ENCODE measurements at places on chromosomes 1 and 21.

DNA sequence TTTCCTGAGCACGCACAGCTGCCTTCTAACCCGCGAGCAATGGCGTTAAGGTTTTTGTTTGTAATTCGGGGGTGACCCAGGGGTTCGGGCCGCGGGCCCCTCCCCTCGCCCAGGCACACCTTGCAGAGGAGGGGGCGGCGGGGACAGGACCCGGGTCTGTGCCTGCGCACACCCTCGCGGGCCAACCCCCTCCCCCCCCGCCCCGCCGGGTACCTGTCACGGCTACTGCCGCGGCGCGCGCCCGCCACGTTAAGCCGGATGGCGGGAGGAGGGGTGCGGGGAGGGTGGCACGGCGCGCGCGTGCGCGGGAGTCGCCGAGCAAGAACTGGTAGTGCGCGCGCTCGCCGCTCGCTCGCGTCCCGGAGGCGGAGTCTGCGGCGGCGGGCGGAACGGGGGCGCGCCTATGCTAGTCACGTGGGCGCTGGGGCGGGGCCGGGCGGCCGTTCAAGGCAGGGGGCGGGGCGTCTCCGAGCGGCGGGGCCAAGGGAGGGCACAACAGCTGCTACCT is at the start of gene TPTE:
TSS of gene TPTE (plus strand) at position 493 of the 508 bp plus-strand sequence. CDS start 17,141 bp downstream, outside the sequence.
- DNase-seq = no peak

DNA sequence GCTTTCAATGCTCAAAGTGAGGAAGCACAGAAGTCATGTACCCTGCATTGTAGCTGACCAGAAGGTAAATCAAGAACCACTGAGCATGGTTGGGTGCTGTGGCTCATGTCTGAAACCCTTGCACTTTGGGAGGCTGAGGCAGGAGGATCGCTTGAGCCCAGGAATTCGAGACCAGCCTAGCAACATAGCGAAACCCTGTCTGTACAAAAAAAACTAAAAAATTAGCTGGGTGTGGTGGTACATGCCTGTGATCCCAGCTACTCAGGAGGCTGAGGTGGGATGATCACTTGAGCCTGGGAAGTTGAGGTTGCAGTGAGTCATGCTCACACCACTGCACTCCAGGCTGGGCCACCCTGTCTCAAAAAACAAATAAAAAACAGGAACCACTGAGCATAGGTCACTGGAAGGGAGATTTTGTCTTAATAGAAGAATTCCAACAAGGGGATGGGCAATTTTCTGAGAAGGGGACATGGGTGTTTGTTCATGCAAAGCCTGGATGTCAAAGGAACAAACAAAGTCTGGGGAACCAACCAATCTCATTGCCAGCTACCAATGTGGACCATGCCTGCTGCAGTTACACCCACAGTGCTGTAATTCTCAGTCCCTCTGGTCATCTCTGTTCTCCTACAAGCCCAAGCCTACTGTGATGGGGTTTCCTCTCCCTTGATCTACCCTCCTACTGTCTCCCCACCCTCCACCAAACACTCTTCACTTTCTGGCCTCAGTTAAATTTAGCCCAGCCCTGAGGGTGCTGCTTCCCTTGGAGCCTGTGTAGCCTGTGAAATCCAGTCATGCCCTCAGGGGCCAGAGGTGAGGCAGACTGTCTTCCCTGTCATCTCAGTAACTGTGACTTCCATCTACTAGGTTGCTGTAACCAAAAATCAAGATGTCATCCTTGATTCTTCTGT is 47.9 kb downstream of the ELF3 start:
- DNase-seq = no peak

GRCh38 chr1:202567738-202568137 is 142.5 kb downstream of the SYT2 start:
- DNase-seq = no peak

GRCh38 chr1:243507672-243508302 is 251.9 kb downstream of the SDCCAG8 start:
- DNase-seq = no peak

DNA sequence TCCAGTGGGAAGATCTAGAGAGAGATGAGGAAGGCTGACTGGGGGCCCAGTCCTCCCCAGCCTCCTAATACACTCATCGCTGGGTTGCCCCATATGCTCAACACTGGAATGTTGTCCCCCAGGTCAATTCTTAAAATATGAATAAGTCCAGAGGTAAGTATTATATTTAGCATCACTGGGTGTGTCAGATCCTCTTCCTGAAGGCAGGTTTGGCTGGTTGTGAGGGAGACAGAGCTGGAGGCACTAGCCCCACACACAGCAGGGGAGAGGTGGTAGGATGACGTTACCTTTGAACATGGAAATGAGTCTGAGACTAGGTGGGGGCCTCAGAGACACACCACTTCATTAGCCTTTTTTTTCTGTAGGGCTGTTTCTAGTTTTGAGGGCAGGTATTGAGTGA is 42.6 kb downstream of the SLC44A3 start:
- DNase-seq = no peak

DNA sequence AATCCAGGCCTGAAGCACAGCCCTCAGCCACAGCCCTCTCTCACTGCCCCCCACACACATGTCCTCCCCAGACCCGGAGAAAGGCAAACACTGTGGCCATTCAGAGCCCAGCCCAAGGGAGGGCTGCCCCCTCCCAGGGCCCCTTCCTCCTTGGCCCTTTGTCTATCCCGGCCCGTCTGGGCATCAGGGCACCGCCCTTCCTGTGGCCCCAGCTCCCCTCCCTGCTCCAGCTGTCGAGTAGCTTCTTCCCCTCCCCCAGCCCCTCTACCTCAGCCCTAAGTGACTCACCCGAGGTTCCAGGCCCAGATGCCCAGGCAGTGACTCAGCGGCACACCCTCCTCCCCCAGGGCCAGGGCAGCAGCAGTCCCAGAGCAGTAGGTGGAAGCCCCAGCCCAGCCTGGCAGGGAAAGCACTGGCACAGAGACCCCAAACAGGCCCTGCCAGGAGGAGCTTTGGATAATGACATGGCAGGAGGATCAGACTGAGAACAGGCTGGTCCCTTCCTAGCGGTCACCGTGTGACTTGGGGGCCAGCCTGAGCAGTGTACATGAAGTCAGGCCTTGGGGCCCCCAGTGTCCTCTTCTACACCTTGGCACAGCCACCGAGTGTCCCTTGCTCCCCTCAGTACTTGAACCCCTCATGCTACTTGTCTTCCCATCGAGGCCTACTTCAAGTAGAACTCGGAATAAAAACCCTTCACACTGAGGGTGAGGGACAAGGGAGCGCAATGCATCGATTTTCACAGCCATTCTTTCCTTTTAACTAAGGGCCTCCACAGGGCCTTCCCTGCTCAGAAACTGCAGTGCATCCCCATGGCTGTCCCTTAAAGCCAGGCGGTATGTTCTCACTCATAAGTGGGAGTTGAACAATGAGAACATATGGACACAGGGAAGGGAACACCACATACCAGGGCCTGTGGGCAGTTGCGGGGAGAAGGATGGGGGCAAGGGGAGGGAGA is 1.0 kb upstream of the S100A2 start:
- DNase-seq = peak; percentile 99

DNA sequence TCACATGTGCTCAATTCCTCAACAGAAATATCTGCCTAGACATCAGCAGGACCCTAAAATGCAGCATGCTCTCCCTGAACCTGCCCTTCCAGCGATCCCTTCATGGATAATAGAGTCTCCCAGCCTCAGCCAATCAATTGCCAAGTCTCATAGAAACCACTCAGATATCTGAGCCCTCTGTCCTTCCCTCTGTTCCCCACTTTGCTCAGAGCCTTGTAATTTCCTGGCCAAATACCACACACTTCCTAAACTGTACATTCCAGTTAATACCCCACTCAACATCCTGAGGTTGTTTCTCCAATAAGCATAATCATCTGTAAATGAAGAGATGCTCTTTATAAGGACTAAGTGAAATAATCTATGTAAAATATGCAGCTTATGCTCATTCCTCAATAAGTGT is 59.3 kb upstream of the PTGFRN start:
- DNase-seq = no peak

- DNase-seq = no peak
Measured at GRCh38 chr1:14627608-14628489, 29.4 kb downstream of the KAZN start.

GRCh38 chr1:212440419-212440818 is 7.7 kb downstream of the NENF start:
- DNase-seq = no peak

- no peak for DNase-seq
Measured at GRCh38 chr1:155835548-155835947, 21.5 kb downstream of the GON4L start.

DNA sequence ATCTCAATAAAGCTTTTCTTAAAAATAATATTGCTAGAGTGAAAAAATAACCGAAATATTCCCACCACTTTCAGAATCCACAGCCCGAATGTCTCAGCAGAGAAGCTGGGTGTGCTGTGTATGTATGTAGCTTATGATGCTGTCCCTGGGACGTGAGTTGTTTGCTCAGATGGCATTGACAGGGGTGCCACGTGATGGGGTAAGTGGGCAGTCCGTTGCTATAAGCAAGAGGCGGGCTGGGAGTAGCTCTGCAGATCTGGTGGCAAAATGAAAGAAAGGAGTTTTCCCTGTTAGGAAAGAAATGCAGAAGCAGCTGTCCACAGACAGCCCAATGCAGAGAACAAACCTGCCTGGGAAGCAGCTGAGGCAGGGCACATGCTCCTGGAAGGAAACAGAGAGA is 3.8 kb upstream of the FAM20B start:
- DNase-seq = no peak

GRCh38 chr1:163596541-163597258 is 274.9 kb downstream of the NUF2 start:
- DNase-seq = no peak

DNA sequence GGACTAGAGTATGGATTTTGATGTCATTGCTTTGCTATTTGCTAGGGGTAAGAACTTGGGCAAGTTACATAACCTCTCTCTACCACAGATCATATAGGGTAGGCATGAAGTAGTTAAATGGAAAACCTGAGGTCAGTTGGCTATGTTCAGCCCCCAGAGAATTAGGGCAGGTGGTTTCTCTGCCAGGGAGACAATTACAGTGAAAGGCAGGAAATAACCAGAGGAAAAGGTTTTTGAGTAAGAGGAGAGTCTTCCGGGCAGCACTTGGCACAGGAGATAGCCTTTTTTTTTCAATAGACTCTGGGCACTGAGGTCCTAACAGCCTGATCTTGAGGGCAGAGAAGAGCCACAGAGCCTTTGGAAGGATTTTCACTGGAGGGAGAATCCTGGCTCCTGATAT is 16.7 kb upstream of the SERBP1 start:
- no peak for DNase-seq

GRCh38 chr1:201226859-201227488 is 36.4 kb downstream of the IGFN1 start:
- no peak for DNase-seq

- no peak for DNase-seq
Measured at GRCh38 chr1:81388435-81388834, 412.3 kb upstream of the ADGRL2 start.

- DNase-seq = no peak
Measured at GRCh38 chr1:85569122-85569521, 11.4 kb upstream of the CCN1 start.

DNA sequence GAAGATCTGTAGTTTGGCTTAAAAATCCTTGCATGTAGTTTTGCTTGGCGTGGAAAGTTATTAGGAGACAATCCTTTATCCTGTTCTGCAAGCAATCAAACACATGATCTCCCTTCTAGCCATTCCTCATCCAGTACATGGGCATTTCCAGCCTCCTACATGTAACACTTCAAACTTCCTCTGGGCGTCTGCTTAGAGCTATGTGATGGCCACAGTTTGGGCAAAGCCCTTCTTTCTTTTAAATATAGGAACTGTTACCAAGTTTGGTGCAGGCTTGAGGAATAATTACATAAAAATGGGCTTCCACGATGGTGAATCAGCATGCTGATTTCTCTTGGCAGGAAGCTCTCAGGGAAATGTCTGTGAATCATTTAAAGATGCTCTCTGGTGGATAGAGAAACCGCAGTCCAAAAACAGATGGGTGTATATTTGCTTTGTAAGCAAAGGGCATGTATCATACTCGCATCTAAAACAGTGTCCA is 176.9 kb upstream of the FMN2 start:
- DNase-seq = no peak

- no peak for DNase-seq
Measured at GRCh38 chr1:41887365-41887764, 31.4 kb downstream of the HIVEP3 start.

GRCh38 chr1:230282157-230282556 is 144.0 kb downstream of the PGBD5 start:
- no peak for DNase-seq

DNA sequence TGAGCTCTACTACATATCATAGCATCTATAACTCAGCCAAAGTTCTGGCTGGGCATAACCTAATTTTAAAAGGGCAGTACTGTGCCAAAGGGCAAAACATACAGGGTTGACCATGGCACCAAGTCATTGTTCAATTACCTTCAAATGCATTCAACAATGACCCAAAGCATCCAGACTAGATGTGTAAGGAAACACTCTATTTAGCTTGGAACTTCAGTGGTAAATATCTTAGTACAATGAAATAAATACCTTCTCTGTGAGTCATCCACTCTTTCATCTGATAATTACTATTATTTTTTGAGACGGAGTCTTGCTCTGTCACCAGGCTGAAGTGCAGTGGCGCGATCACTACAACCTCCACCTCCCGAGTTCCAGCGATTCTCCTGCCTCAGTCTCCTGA is 70.0 kb downstream of the NVL start:
- DNase-seq = no peak

- no peak for DNase-seq
Measured at GRCh38 chr1:163863731-163864130, 542.0 kb downstream of the NUF2 start.

DNA sequence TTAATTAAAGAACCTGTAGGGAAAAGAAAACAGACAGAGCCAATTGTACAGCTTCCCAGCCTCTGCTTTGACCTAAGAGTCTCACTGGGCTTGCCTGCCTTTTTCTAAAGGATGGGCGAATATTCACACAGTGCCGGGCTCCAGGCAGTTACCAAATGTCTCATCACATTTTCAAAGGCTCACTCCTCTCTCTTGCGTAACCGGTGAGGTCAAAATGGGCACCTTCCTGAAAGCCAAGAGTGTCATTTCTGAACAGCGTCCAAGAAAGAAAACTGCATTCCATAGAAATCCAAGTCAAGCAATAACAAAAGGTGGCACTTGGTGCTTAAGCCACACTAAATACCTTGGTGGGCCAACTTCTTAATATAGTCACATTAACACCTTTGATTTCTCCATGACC is 710 bp upstream of the PALMD start:
- no peak for DNase-seq

GRCh38 chr1:2373551-2374251 is 17.7 kb downstream of the MORN1 start:
- DNase-seq = no peak

GRCh38 chr1:159817276-159818041 is 9.2 kb upstream of the SLAMF8 start:
- DNase-seq = no peak

- DNase-seq = no peak
Measured at GRCh38 chr1:223276029-223276428, 87.9 kb downstream of the SUSD4 start.
